AG08396 (cell line): ENCODE measurements at places on chromosomes 11 and 22.
A peak's percentile ranks its signal among the peaks of the same experiment; 100 is the strongest.

DNA sequence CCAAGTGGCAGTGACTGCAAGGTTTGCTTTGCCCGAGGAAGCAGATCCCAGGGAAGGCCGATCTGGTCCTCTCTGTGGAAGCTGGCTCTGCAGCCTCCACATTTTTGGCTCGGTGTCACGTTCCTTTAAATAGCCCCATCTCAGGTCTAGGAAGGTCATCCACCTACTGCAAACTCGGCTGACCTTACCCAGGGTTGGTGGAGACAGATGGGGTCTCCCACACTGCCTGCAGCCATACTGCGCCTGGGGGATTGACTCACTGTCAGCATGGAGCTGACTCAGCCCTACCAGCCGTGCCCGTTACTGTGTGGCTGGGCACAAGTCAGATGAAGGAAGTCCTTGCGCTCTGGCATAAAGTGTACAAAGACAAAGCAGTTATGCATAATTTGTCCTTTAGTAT is 16.9 kb downstream of the CDPF1 start:
- peak; percentile 20 for DNase-seq

GRCh38 chr11:36427876-36428275 is 82.2 kb downstream of the TRAF6 start:
- no peak for DNase-seq

- no peak for DNase-seq
Measured at GRCh38 chr22:35995348-35995747, 33.3 kb downstream of the RBFOX2 start.

- DNase-seq: no peak
Measured at GRCh38 chr11:102614485-102614884, 10.6 kb downstream of the MMP20 start.

GRCh38 chr11:12200991-12201985 is 90.9 kb downstream of the MICAL2 start:
- DNase-seq: peak; percentile 67

GRCh38 chr11:16924462-16924825 is 89.8 kb downstream of the PLEKHA7 start:
- DNase-seq: no peak

DNA sequence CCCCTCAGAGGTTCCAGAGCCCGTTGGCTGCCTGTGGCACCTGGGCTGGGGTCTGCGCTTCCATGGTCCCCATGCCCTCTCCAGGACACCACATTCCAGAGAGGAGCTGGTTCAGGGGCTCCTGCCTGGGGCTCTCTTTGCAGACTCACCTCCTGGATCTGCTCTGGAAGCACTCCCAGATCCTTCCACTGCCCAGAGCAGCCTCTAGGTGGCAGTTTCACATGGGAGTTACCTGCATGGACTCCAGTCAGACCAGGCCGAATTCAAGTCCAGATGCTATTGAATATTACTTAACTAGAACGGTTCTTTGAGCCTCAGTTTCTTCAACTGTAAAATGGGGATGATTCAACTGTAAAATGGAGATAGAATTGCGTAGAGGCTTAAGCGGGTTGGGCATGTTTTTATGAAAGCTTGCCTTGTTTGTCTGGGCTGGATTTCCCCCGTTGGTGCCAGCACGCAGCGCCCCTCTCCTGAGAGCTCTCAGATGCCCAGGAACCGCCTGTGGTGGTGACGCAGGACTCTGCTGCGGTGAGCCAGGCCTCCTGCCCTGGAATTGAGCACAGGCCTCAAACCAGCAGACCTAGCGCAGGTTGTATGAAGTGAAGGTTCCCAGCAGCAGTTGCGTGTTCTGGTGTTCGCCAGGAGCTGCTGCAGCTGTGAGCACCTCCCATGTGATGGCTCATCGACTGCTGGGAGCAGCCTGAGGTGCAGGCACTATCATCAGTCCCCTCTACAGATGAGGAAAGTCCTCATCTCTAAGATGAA is 44.2 kb downstream of the LMO1 start:
- peak; percentile 67 for DNase-seq

GRCh38 chr22:26565181-26565580 is 24.8 kb downstream of the TPST2 start:
- no peak for DNase-seq

GRCh38 chr11:13318498-13319295 is 41.1 kb downstream of the BMAL1 start:
- DNase-seq: no peak

DNA sequence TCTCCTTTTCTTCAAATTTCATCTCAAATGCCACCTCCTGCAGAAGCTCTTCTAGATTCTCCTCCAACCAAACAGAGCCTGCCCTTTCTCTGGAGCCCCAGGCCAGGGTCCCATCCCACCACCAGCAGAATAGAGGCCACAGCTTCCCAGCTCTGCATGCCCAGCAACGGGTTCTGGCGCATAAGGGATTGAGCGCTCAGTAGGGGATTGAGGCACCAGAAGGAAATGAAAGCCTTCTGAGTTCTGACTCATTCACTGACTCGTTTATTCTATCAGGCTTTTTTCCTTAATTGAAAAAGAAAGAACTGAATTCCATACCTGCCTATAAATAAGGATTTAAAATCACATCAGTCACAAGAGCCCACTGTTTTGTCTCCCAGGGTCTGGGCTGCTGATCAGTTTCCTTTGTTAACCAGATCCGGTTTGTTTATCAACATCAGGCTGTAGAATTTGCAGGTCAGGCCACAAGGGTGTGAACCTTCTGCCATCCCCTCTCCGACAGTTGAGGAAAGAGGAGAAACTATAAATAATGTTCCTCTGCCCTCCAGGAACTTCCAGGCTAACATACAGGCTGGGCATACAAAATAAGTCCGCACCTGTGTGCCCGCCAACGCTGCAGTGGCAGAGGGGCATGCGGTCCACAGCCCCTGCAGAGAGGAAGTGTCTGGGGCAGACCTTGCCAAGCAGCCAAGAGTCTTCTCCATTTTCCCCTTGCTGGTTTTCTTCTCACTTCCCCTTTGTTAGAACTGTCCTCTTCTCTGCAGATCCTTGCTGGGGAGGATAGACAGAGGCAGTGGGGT is 63.5 kb upstream of the PRDM11 start:
- no peak for DNase-seq

- no peak for DNase-seq
Measured at GRCh38 chr11:71211631-71212030, 40.7 kb downstream of the SHANK2 start.

DNA sequence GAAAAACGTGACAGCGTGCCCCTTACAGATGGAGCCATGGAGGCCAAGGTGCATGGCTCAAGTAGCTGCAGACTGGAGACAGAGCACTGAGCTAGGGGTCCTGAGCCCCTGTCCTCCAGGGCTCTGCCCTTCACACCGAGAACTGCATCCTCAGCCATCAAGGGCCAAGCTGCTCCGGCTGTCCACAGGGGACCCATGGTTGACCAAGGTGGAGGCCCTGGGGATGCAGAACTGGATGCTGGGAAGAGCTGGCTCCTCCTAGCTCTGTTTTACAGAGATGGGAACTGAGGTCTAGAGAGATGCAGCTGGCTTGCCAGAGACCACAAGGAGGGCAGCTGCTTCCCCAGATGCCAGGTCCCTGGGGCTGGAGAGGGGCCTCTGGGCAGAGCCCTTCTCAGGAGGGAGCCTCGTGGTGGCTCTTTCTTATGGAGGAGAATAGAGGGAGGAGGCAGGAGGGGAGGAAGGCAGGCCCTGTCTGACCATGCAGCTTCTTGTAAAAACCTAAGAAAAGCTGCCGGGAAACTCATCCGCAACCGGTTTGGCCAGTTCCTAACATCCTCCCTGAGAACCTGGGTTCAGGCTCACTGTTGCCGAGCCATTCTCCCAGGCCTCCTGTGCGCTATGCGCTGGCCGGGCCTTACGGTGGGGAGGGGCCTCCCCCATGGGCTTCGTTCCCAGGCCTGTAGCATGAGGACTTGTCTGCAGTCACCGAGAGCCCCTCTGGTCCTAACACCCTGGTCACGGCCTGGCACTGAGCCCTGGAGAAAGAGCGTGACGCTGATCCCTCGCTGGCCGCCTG is 80.6 kb downstream of the WNT7B start:
- no peak for DNase-seq

DNA sequence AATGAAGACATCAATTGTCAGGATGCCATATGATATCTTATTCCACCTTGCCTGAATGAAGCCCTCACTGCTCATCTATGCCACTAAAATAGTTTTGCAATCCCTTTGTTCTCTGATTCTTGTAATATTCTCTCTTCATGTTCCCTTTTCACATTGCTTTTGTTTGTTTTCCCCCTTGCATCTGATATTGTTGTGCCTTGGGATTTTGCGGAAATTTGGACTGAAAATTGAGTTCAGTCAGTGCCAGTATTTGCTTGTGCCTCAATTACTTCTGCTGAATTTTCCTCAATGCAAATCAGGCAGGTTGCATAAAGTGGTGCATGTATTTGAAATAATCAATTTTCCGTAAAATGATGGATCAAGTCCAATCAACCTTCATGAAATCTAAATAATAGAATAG is 98.3 kb downstream of the PAX6 start:
- no peak for DNase-seq

DNA sequence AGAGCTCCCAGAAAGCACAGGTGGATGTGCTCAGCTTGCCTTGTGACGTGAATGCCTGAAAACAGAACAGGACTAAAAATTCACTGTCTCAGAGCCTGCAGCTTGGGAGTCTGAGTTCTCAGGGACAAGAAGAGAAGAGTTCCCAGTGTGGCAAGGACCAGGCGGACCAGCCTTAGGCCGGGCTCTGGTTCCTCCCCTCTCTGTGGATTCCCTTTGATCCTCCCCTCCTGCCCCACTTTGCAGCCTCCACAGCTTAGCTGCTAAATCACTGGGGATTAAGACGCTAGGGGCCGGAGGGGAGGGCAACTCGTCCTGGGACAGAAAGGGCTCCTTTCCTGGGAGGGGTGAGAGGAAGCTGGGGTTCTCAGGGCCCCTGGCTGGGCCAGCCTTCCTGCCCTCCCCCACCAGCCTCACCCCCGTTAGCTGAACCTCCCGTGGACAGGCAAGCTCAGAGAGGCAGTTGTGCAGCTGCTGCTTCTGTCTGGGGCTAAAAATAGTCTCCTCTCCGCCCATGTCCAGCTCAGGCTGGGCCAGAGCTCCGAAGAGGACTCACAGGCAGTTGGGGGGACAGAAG is 29.9 kb upstream of the JAM3 start:
- no peak for DNase-seq

DNA sequence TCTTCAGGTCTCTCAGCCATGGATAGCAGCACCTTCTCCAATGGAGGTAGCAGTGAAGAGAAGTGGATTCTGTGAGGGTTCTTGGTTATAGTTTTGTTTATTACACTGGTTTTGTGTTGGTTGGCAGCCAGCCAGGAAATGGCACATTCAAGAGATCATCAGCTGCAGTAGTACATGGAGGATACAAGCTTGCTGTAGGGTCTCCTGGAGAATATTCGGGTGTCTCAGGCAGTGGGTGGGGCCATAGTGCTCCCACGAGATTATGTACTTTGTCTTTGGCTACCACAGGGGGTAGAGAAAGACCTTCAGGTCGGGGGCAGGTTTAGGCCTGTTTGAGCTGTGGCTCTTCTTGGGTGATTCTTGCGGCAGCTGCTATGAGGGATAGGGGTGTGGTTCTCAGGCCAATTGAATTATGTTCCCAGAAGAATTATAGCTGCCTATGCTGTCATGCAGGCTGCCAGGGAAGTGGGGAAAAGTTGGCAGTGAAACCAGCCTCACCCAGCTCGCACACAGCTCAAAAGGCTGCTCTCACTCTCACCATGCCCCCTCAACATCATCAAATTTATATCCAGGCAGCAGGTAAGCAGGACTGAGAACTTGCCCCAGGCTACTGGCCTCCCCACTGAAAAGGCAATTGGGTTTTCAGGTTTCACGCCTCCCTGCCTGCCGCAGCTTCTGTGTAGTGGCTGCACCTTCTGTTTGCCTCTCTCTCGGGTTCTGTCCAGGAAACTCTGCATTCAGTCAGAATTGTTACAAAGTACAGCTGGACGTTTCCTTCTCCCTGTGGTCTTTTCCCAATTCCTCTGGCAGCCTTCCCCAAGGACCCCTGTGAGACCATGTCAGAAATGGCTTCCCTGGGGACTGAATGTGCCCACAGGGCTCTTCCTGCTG is 435.5 kb downstream of the LUZP2 start:
- DNase-seq: no peak

GRCh38 chr11:3122775-3123201 is 42.3 kb downstream of the OSBPL5 start:
- no peak for DNase-seq

GRCh38 chr11:113572136-113572735 is 97.0 kb upstream of the DRD2 start:
- DNase-seq: no peak

GRCh38 chr22:36409911-36410756 is 22.4 kb upstream of the MYH9 start:
- DNase-seq: no peak

GRCh38 chr11:72228229-72228843 is 3.8 kb downstream of the INPPL1 start:
- peak; percentile 13 for DNase-seq

- no peak for DNase-seq
Measured at GRCh38 chr11:10514202-10514601, 26.8 kb downstream of the RNF141 start.

- peak; percentile 69 for DNase-seq
Measured at GRCh38 chr22:20021196-20022181, 579 bp downstream of the TANGO2 start.

- no peak for DNase-seq
Measured at GRCh38 chr11:119673052-119673758, 55.8 kb downstream of the NECTIN1 start.
